ENCODE measurements at places on chromosomes 2 and 18. TPM values are rescaled to one million over a fixed set of nuclear protein-coding genes. Genes with fewer than 3 reads are reported as not detected.

- no peak for DNase-seq
Measured at GRCh38 chr2:160478660-160479059, 14.9 kb downstream of the RBMS1 start.

- DNase-seq = no peak
Measured at GRCh38 chr18:52319424-52319983, 20.5 kb upstream of the DCC start.

DNA sequence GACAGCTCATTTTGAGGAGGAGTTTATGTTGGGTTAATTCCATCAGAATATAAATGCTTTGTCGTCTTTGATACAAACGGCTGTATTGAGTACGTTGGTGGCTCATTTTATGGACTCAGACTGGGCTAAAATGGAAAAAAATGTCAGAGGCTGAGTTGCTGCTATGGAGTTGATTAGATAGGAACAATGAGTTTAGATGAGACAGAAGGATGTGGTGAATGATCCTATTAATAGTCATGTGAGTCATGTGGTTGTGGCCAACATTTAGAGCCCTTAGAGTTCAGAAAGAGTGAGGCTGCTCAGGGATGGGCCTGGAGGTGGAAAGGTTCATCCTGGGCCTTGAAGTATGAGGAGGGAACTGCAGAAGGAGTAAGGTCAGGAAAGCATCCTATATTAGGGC, 434.2 kb downstream of the MEIS1 start:
- DNase-seq = no peak

DNA sequence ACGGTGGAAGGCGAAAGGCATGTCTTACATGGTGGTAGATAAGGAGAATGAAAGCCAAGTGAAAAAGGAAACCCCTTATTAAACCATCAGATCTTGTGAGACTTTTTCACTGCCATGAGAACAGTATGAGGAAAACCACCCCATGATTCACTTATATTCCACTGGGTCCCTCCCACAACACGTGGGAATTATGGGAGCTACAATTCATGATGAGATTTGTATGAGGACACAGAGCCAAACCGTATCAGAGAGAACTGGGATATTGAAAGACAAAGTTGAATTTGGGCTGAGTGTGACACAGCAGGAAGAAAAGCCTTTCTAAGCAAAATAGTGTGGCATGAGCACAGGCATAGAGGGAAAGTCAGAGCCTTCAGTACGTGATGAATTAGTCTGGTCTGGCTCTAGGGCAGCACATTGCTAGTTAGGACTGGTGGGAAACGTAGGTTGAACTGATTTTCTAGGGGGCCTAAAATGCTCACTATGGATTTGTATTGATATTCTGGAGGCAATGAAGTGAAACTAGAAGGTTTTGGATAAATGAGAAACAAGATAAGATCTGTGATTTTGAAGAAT, 84.8 kb upstream of the RND3 start:
- DNase-seq = no peak

- no peak for DNase-seq
Measured at GRCh38 chr2:127024769-127025358, 82.1 kb downstream of the BIN1 start.

DNA sequence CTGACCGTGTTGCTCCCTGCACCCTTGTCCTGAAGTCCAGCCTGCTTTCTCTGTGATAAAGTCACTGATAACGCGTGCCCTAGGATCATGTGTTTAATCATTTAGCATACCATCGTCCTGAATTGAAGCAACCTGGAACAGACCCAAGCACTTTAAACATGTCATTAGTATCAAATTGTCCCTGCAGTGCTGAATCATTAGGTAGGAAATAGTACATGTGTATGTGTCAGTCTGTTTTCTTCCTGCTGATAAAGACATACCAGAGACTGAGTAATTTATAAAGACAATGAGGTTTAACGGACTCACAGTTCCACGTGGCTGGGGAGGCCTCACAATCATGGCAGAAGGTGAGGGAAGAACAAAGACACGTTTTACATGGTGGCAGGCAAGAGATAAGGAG, 2.8 kb downstream of the ASB18 start:
- DNase-seq = no peak

Gene PCARE
- total RNA-seq = not detected

Gene TGFA
- 2.5 TPM for total RNA-seq

Gene ALLC
- total RNA-seq = not detected

All from activated T-cell treated with anti-CD3 and anti-CD28 coated beads, Interleukin-2, amount 50 U/mL, for 72 hours (primary cell).